NB4 (cell line): ENCODE measurements at places on chromosomes 2 and 18.
A peak's percentile ranks its signal among the peaks of the same experiment; 100 is the strongest.

DNA sequence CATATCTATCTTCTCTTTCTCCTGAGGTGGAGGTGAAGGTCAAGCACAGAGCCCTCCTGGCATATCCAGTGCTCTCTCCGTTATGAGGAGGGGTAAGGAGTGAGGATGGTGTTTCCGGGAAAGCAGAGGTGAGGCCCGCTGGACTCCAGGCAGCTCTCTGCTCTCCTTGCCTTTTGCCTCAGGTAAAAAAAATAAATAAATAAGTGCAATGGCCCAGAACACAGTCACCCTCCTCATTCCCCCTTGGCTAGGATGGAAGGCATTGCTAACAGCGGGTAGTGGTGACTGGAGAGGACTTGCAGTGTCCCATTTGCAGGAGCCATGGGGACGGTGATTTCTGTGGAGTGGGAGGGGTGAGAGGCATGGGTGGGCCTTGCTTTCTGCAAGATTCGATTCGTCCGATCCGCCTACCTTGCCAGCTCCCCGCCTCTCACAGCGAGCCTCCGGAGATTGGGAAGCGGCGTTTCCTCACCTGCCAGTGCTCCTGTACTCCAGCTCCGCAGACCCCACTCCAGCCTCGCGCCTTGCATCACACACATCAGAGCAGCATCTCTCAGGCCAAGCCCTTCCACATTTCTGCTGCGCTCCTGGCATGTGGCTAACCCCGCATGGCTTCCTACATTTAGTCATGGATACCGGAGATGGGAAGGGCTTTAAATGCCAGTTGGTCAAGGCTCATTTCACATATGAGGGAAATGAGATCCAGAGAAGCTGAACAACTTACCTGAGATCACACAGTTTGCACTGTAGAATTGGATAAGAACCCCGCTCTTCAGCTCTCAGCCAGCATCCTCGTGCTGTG lies 155.2 kb downstream of the VAPA start:
- no peak for DNase-seq

- DNase-seq: no peak
Measured at GRCh38 chr2:100365434-100365833, 43.1 kb upstream of the LONRF2 start.

DNA sequence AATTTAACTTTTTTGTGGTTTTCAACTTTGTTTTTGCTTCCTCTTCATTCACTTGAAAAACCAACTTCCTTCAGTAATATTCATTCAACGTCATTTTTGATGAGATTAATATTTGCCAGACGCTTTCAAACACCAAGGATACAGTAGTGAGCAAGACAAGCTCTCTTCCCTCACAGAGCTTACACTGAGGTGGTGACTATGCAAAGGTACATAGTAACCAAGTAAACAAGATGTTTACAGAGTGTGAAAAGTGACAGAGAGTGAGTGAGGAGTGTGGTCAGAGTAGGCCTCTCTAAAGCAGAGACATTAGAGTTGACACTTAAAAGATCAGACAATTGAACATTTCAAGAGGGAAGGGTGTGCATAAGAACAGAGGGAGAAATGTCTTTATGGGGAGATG lies 155.5 kb downstream of the TMEM247 start:
- DNase-seq: no peak

DNA sequence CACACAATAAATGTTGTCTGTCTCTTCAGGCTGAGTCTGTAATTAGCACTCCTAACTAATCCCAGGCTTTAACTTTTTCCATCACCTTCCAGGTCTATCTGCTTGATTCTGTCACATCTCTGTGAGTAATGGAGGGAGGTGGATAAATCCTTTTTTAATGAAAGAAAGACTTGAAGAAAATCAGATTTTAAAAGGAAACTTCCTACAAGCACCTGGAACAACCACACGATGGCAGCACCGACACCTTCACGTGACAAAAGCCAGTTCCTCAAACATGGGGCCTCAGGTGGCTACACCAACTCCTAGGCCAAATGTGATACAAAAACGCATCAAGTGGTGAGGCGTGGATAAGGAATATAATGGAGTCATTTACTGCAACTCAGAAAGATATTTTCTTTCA lies 41.8 kb downstream of the TGFBRAP1 start:
- DNase-seq: peak; percentile 65

- DNase-seq: no peak
Measured at GRCh38 chr2:58434692-58435091, 193.6 kb upstream of the FANCL start.

GRCh38 chr18:74654638-74655037 lies 57.0 kb downstream of the ZNF407 start:
- peak; percentile 12 for DNase-seq

DNA sequence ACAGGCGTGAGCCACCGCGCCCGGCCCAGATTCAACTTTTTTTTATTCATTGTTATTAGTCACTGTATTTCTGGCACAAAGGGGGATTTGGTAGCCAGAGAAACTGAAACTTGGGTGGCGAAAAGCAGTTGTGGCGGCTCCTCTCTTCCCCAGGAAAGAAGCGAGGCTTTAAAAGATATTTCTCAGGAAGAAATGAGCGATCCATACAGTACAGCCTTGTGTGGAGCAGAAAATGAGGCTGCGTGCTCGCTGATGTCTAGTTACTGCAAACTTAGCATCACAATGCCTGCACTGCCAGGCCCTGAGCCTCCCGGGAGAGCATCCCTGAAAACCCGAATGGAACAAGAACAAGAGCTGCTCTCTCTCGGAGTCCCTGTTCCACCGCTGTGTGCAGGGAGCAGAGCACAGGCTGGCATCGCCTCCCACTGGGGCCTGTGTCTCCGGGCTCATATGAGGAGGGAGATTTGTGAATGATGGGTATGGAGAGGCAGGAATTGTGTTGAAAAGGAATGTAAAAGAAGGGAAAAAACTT lies 234.0 kb downstream of the ZNF516 start:
- DNase-seq: no peak

DNA sequence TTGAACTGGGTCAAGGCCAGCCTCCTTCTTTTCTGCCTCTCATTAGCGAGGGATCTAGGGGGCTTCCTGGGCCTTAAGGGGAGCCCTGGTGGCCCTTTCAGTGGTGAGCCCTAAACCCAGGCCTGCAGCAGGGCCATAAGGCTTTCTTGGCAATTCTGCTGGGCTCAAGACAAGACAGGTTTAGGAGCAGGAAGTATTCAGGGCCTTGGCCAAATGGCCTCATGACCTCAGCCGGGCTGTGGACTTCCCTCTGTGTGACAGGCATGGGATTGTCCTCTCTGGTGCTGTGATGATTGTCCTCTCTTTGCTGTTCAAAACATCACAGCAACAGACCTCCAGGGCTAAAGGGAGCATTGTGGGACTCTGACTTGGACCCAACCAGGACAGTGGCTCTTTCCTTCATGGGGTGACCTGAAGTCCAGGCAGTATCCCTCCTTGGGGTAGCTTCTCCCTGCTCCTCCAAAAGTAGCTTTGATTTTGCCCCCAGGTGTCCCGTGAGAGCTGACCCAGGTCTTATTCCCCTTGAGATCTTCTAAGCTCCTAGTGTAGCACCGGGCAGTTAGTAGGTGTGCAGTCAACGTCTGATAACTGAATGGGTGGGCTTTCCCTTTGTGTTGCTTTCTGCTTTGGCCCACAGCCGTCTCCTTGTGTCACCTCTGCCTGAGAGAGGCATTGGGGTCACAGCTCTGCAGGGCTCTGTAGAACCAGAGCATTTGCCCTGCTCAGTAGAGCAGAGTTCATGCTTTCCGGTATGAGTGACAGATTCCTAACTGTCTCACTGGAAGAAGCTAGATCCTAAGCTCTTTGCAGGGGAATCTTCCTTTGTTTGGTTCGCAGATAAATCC lies 14.7 kb downstream of the FOSL2 start:
- DNase-seq: no peak

DNA sequence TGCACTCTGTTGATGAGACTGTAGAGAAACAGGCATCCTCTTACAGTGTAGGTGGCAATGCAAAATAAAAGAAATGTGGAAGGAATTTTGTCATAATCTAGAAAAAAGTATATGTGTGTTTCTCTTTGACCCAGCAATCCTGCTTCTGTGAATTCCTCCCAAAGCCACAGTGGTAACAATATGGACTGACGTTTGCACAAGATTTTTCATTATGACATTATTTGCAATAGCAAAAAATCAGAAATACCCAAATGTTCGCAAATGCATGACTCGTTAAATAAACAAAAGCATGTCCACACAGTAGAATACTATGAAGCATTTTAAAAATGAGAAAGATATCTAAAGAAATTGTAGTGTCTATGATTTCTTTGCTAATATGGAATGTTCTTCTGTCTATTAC lies 255.2 kb upstream of the NRP2 start:
- DNase-seq: no peak

- no peak for DNase-seq
Measured at GRCh38 chr2:21610304-21610703, 486.5 kb downstream of the TDRD15 start.

DNA sequence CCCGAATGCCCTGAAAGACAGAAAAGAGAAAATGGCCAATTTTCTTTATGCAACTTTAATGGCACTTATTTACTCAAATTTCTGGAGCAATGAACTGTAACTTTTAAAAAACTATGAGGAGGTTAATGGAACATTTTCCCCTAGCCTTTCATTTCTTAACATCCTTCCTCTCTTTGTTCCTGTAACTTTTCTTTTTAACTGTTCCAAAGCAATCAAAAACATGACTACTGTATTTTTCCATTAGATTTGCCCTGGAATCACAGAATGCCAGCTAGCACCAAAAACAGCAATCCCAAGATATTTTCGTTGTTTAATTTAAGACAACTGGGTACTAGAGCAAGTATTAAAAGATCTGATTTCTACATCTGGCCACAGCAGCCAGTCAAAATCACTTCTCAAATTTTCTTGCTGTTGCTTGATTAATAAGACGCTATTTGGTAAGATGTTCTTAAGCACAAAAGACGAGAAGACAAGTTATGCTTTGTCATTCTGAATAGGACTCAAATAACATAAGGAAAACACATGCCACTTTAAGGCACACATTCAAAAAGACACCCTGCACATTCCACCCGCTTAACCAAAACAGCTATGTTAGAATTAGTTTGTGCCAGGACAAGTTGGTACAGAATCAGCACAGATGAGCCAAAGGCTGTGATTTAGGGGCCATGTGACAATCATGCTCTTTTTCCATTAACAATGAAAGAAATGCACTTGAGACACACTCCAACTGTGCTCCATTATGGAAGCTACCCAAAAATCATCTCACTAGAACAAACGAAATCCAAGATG lies 3.6 kb downstream of the STARD7 start:
- no peak for DNase-seq

DNA sequence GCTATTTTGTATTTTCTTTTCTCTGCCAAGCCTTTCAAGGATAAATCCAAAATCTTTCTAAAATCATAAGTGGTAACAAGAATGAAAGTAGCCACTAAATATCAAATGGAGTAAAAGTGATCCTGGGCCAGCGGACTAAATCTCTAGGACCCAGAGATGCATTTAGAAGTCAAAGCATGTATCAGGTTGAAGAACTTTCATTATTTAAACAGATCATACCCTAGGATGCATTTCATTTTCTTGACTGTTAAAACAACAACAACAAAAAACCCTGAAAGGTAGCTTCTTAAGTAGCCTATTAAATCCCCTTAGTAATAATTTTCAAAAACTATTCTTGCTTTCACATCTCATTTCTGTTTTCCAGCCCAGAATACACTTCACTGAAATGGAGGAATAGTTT lies 4.8 kb upstream of the POU3F3 start:
- no peak for DNase-seq

DNA sequence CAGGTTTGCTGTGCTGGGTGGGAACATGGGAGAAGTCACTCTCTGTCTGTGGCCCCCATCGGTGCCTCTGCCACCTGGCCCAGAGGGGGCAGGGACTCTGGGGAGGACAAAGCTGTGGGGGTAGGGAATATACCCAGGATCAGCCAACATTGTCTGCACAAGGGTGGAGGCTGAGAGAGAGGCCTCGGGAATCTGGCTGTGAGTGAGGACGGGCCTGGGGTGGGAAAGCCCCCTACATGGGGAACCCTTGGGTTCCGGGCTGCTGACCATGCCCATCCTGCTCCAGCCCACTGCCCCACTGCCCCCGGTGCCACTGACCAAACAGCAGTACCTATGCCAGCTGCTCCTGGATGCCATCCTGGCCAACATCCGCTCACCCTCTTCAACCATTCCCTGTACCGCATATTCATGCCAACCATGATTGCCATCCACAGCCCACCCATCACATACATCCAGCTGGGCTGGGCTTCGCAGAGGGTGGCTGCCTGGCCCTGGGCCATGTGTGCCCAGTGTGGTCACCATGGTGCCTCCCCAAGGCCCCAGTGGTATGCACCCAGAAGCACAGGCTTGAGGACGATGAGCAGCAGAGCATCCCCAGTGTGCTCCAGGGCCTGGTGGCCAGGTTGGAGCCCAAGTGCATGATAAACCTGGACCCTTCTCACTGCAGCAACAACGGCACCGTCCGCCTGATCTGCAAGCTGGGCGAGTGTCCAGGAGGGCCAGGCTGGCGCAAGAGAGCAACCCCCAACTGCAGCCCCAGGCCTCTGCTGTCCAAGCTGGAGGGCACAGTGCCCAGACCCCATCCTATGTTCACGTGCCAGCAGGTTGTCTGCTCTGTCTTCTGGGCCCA lies 6.9 kb upstream of the POTEF start:
- DNase-seq: no peak

DNA sequence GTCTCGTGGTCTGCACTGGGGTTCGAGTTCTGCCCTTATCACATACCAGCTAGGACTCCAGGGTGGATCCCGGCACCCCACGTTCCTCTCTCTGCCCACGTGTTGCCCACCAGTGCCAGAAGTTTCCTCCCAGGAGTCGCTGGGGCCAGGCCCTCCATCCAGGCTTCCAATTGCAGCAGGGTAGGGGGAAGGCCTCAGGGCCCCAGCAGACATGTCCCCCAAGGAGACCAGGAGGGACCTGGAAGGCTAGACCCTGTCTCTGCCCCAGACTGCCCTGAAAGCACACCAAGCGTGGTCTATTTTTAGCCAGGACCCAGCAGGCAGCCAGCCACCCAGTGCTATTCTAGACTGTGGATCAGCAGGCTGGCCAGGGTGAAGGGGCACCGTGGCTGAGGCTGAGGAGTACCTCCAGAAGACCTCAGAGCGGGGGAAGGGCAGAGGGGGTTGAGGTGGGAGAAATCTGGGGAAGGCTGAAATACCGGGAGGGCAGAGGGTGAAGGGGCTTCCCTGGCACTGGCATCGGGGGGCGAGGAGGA lies 18.8 kb upstream of the TNS1 start:
- DNase-seq: peak; percentile 23

GRCh38 chr2:146251328-146251727 lies 1593.5 kb upstream of the ACVR2A start:
- DNase-seq: no peak

DNA sequence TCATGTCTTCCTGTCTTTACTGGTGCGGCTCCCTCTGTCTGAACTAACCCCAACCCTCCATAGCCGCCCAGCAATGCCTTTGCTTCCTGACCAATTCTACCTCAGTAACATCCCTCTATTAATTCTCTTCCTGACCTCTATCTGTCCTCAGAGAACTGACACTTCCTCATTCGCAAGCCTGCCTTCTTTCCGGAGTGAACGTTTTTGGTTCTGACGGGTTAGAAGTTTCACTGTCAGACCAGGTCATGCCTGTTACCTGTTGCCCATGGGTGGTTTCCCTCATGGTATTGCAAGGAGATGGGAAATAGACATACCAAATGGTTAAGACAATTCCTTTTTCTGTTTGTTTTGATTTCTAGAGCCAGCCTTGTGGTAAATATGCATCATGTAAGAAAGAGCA lies 453.4 kb upstream of the SLC14A2 start:
- DNase-seq: peak; percentile 56
